ENCODE measurements at places on chromosomes 16 and 17.

- H3K36me3 ChIP-seq = peaks cover 11% of the 10 kb centered on the region
- no peak overlapping the region for H3K27ac ChIP-seq
- DNase-seq = no peak
- no peaks in the 10 kb centered on the region for H3K27me3 ChIP-seq
Observed at GRCh38 chr16:17323171-17323570, 147.6 kb downstream of the XYLT1 start.

- peaks cover 11% of the 10 kb centered on the region for H3K27me3 ChIP-seq
- H3K4me1 ChIP-seq = peaks cover 25% of the 10 kb centered on the region
- no peak for DNase-seq
- no peak overlapping the region for H3K4me3 ChIP-seq
Observed at GRCh38 chr16:85998868-85999729, 100.1 kb downstream of the IRF8 start.

GRCh38 chr16:28602529-28602928 lies 5.7 kb upstream of the SULT1A2 start:
- no peak overlapping the region for H3K4me3 ChIP-seq
- H3K36me3 ChIP-seq = no peaks in the 10 kb centered on the region
- DNase-seq = no peak
- H3K4me1 ChIP-seq = peaks cover 2% of the 10 kb centered on the region
- H3K27me3 ChIP-seq = no peaks in the 10 kb centered on the region
- H3K27ac ChIP-seq = no peak overlapping the region

DNA sequence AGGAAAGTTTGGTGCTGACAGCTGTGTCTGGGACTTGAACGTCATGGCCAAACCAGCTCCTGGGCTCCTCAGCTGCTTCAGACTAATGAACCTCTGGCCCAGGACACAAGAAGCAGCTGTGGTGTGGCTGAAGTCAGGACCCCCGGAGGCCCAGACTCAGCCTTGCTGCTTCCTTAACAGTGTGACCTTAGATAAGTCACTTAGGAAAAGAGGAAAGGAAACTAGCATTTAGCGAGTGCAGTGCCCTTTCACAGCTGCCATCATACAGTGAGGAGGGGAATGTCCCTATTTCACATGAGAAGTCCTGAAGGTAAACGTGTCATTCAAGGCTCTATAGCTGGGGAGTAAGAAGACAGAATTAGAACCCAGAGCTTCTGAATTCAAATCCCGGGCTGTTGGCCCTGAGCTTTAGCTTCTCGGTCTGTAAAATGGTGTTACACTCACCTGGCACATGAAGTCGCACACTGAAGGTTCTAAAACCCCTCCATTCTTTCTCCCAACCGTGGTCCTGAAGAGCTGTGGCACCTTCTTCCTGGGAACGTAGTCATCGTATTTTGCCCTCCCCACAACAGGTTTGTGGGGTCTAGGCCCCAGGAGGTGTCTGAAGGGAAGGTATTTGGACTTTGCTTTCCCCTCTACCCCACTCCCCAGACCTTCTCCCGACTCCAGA lies 910 bp upstream of the RAMP2 start:
- H3K27me3 ChIP-seq = peaks cover 60% of the 10 kb centered on the region
- no peak overlapping the region for H3K4me3 ChIP-seq
- H3K4me1 ChIP-seq = peaks cover 3% of the 10 kb centered on the region
- no peaks in the 10 kb centered on the region for H3K36me3 ChIP-seq

- no peaks in the 10 kb centered on the region for H3K4me1 ChIP-seq
- H3K36me3 ChIP-seq = no peaks in the 10 kb centered on the region
- DNase-seq = no peak
- H3K27ac ChIP-seq = no peak overlapping the region
Observed at GRCh38 chr16:84207251-84207650, 16.3 kb downstream of the ADAD2 start.

- H3K4me3 ChIP-seq = no peak overlapping the region
- no peak for DNase-seq
- H3K27me3 ChIP-seq = peaks cover 39% of the 10 kb centered on the region
- H3K4me1 ChIP-seq = no peaks in the 10 kb centered on the region
- H3K36me3 ChIP-seq = no peaks in the 10 kb centered on the region
Observed at GRCh38 chr17:65297916-65298315, 160.7 kb downstream of the RGS9 start.

DNA sequence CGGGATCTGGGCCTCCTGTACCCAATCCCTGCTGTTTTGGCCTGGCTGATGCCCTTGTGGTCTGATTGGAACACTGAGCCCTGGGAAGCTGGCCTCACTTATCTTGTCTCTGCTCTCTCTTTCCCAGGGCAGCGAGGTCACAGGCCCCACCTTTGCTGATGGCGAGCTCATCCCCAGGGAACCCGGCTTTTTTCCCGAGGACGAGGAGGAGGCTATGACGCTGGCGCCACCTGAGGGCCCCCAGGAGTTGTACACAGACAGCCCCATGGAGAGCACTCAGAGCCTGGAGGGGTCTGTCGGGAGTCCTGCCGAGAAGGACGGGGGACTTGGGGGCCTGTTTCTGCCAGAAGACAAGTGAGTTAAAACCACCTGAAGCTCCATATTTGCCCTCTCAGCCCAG lies 126.0 kb downstream of the RAB11FIP4 start:
- H3K27me3 ChIP-seq = no peaks in the 10 kb centered on the region
- no peak for DNase-seq
- peaks cover 18% of the 10 kb centered on the region for H3K4me1 ChIP-seq
- no peak overlapping the region for H3K4me3 ChIP-seq
- peaks cover 16% of the 10 kb centered on the region for H3K36me3 ChIP-seq

DNA sequence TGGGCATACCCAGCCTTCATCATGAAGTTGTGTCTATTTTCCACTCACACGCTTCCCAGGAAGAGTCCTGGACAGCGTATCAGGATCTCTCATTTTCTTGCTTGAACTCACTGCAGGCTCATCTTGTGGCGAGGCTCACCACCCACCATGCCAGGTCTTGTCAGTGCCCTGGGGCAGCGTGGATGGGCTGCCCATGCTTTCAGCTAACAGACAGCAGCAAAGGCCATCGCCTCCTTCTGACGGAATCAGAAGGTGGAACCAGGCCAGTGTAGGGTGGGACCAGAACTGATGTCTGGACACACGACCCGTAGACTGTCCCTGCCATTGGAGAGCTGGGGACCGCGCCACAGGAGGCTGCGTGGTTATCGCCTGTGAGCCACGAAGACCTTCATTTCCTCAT lies 169.4 kb downstream of the FOXL1 start:
- no peaks in the 10 kb centered on the region for H3K36me3 ChIP-seq
- H3K27ac ChIP-seq = no peak overlapping the region
- H3K27me3 ChIP-seq = no peaks in the 10 kb centered on the region
- H3K4me3 ChIP-seq = no peak overlapping the region
- no peak for DNase-seq

DNA sequence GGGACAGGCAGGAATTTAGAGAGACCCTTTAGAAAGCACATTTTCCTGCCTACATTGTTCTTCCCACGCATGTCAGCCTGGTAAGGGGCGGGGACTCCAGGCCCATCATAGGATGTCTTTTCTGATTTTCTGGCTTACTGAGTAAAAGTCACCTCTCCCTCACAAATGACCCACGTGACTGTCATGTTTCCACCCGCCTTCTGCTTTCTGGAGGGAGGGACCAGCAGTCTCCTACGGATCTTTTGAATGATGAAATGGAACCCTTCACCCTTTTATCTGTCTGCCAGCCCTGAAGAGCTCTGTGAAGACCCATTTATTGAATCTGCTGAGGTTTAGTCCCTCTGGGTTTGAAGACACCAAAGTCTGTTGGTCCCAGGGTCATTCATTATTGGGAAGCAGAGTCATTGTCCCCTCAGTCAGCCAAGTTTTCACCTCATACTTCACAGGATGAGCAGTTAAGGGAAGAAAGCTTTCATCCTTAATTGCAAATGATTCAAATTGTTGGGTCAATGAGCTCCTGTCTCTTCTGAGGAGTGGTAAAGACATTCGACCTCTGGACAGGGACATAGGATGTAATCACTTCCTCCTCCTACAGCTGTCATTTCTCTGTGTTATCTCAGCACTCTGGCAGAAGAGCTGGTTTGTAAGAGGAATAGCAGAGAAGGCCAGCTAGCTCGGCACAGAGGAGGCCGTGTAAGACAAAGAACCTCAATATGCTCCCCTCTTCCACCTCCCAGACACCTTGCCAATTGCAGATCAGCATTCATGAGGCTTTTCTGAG lies 446.1 kb downstream of the HS3ST3B1 start:
- H3K27me3 ChIP-seq = no peaks in the 10 kb centered on the region
- H3K4me3 ChIP-seq = no peak overlapping the region
- H3K27ac ChIP-seq = no peak overlapping the region

- H3K27ac ChIP-seq = no peak overlapping the region
- H3K27me3 ChIP-seq = no peaks in the 10 kb centered on the region
- DNase-seq = no peak
Observed at GRCh38 chr16:51579652-51580360, 428.7 kb upstream of the SALL1 start.

DNA sequence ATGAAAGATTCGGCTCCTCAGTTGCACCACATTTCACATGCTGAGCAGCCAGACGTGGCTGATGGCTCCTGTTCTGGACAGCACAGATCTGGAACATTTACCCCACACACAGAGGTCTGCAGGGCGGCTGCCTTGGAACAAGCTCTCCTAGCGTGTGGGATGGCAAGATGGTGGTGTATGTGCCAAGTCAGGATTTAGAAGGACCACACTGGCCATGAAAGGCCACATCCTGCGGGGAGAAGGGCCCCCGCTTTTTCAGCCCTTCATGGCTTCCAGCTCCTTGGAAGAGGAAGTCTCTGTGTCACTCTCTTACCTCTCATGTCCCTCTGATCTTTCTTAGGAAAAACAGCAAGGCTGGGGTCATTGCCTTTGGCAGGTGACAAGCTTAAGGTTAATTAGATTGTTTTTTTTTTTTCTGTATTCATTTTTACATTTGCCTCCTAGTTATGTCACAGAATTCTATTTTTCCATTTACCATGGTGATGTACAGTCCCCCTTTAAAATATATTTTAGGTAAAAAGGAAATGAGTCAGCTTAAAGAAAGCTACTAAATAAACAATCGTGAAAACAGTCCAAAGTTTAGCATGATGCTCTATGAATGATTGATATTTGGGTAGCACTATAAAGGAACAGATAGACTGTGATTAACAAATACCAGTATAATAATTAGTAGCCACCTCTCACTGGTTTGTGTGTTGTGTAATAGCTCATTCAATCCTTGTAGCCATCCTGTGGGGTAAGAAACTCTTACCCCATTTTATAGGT lies 396.6 kb downstream of the CPPED1 start:
- H3K27me3 ChIP-seq = no peaks in the 10 kb centered on the region
- H3K27ac ChIP-seq = no peak overlapping the region
- no peaks in the 10 kb centered on the region for H3K4me1 ChIP-seq
- no peak overlapping the region for H3K4me3 ChIP-seq
- H3K36me3 ChIP-seq = peaks cover 2% of the 10 kb centered on the region

Data from activated CD8-positive, alpha-beta memory T cell treated with anti-CD3 and anti-CD28 coated beads, Interleukin-2, amount 10 ng/mL, durations not matched to agents 7 days and 5 days (primary cell).